ENCODE measurements at places on chromosomes 7 and 10. TPM values are rescaled to one million over a fixed set of nuclear protein-coding genes. Genes with fewer than 3 reads are reported as not detected.

DNA sequence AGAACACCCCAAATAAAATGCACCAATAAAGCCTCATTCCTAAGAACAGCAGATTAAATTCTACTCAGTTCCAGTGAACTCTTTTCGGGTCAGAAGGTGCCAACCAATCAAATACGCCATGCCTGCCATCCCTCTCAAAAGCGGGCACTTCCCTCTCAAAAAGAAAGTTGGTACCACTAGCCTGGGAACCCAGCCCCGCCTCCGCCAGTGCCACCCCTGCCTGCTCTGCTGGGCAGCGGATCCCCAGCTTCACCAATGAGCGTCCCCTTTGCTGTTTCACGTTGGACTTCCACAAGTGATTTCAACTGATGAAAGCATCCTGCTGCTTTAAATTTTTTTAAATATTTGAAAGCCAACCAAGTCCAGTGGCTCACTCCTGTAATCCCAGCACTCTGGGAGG is 33.2 kb upstream of the PROSER2 start:
- no peak for DNase-seq

Gene CYP2E1
- 2.3 TPM for total RNA-seq

DNA sequence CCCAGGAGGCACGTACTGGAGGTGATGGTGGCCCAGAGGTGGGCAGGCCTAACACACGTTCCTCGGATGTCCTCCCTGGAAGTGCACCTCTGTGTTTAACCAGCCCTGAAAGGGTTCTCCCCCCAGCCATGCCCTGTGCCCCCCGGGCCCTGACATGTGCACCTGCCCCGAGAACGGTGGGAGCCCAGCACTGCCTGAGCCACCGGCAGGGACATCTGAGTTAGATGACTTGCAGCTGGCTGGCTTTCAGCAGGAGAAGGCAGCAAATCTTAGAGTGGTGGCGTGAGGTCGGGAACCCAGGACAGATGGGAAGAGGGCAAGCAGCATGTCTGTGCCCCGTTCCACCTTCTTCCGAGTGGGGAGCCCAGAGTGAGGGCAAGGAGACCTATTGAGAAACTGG is 291.8 kb downstream of the TCERG1L start:
- no peak for DNase-seq

GRCh38 chr10:101351477-101351876 is 2.5 kb upstream of the BTRC start:
- DNase-seq: no peak

GRCh38 chr10:11499425-11500071 is 111.9 kb downstream of the USP6NL start:
- no peak for DNase-seq

- no peak for DNase-seq
These were observed 15.2 kb downstream of the FAM24B start for GRCh38 chr10:122864194-122864592.

GRCh38 chr10:33248638-33249037 is 85.8 kb downstream of the NRP1 start:
- no peak for DNase-seq
